ENCODE measurements at places on chromosomes 2 and 18.

DNA sequence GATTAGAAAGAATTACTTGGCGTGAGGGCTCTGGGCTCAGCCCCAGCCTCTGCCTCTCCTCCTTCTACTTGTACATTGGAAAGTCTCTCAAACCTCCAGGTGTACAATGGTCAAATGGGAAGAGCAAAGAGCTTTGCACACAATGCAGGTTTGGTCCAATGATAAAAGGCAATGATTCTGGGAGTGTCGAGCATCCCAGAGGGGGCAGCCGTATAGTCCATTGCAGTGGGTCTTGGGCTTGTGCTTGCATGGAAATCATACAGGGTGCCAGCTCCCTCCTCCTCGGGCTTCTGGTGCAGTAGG, 98.0 kb upstream of the NCK2 start:
- DNase-seq = no peak

- DNase-seq = peak; percentile 19
Measured at GRCh38 chr2:206693399-206694137, 24.6 kb downstream of the DYTN start.

GRCh38 chr2:1641523-1641922, 102.8 kb downstream of the PXDN start:
- DNase-seq = no peak

GRCh38 chr2:96751800-96752199, 8.9 kb upstream of the CNNM4 start:
- DNase-seq = no peak

DNA sequence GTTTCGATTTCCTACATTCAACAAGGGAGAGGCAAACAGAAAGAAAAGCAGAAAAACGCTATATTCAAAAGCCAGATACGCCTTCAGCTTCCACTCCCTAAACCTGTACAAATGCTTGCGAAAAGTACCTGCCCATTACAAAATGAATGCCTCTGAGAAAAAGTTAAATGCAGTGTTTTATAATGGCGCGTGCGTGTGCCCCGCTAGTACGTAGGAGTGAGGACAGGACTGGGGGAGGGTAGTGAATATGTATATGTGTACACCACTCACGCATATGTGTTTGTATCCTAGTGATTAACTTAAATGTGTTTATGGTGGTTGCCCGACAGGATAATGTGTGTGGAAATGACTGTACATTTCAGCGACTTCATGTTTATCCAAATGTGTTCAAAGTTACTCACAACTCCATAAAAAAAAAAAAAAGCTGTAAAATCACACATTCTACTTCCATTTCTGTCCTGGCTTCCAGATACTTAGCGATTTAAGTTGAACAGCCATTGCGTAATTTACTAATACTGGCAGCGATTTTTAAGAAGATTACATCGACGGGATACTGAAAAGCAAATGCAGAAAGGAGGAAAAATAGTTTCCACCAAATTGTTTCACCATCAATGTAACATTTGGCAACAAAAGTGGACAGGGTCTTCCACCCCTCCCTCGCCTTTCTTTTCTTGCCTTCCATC, 1.3 kb downstream of the NEUROD1 start:
- DNase-seq = no peak

GRCh38 chr2:6921321-6921922, 4.2 kb downstream of the RNF144A start:
- DNase-seq = no peak

DNA sequence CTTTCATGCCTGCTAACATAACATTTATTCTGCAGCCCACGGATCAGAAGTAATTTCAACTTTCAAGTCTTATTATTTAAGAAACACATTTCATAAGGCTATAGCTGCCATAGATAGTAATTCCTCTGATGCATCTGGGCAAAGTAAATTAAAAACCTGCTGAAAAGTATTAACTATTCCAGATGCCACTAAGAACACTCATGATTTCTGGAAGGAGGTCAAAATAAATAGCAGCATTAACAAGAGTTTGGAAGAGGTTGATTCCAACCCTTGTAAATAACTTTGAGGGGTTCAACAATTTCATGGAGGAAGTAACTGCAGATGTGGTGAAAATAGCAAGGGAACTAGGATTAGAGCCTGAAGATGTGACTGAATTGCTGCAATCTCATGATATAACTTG, 77.6 kb downstream of the CCDC148 start:
- no peak for DNase-seq

GRCh38 chr2:128309280-128310093, 9.2 kb downstream of the HS6ST1 start:
- DNase-seq = no peak

DNA sequence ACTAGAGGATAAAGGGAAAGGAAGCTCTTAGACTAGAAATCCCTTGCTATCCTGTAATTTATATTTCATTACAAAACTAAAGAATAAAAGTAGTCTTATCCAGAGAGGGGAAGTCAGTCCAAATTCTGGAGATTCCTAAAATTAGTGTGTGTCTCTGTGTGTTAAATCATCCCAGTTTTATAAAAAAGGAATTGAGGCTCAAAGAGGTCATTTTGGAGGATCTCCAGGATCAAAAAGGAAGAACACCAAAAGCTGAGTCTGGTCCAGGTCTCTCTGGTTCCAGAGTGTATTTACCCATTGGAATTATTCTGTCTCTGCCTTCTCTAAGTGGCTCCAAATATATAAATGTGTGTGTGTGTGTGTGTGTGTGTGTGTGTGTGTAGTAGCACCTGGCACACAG, 166.7 kb downstream of the NRXN1 start:
- DNase-seq = no peak

DNA sequence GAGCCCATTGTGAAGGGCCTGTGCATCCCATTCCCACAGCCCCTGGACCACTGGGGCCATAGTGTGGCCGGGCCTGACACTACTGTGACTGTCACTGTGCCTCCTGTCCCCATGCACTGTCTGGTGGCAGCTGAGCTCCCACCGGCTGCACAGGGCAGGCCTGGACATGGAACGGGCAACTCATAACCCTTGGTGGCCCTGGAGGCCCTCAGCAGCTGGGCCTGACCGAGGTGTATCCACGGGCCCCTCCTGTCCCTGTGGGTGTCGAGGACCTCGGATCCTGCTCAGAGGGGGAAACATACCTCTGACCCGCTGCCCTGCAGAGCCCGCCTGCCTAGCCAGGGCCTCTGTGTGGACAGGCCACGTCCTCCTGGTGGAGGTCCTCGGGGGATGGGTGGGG, 7.8 kb upstream of the GAL3ST2 start:
- DNase-seq = no peak

DNA sequence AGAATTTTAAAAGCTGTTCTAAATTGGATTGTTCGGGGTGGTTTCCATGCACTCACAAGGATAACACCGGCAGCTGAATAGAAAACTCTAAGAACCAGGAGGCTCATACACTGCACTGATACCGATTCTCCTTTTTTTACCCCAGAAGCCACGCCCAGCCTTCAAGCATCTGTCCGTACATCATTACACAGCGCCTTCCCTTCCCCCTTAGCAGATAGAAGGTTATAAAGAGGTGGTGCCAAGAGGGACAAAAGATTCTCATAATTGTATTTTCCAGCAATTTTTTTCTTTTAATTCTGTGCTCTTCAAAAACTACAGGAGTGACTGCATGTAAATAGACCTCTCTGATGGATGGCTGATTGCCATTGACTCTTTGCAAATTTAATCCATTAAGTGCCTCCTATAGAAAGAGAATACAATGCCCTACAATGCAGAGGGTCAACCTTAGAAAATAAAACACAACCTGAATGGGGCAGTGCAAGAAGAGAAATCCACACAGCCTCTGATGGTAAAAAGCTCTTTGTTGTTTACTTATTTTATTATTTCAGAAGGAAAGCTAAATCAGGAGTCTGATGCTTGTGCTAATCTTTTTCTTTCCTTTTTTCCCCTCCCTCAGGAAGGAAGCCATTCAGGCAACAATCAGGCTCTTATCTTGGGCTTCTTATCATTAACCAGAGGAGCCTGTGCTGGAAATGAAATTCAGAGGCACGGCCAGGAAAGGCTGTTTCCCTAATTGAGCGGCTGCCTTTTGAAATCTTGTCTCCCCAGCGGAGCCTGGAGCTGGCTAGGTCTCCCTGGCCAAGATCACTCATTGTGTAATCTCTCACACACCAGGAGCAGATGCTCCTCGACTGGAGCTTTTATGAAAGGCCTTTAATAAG, 198.9 kb upstream of the NABP1 start:
- no peak for DNase-seq

DNA sequence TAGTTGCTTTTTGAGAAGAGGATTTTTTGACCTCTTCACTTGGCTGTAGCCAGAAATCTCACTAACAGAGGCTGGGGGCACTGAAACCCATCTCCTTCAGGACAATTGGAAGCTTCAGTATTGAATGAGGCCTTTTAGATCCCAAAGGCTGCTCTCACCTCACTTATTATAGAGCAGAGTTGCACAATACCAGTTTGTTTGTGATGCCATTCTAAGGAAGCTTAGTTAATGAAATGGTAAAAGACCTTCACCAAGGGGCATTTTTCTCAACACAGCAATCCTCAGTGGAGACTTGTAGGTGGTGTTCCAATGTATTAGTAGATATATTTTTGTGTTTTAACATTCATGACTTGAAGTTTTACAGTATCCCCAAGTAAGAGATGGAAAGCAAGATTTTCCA, 71.0 kb upstream of the RFX8 start:
- DNase-seq = no peak

DNA sequence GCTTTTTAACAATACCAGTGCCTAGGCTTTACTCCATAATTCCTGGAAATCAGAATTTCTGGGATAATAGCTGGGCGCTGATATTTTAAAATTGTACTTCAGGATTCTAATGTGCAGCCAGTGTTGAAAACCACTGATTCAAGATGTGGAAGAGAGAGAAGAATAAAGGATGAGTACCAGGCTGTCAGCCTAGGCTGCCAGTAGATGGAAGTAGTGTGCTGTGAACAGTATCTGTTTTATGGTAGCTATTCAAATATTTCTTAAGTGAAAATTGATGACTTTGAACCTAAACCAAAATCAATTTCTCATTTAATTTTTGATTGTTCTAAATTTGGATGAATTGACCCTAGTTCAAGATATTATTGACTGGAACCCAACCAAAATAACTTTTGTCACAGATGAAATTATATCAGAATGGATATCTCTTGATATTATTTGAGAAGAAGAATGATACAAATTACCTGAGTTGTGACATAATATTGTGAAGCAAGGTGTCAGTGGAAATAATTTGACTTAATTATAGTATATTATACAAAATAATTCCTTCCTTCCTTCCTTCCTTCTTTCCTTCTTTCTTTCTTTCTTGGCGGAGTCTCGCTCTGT, 88.0 kb downstream of the COMMD1 start:
- DNase-seq = no peak

DNA sequence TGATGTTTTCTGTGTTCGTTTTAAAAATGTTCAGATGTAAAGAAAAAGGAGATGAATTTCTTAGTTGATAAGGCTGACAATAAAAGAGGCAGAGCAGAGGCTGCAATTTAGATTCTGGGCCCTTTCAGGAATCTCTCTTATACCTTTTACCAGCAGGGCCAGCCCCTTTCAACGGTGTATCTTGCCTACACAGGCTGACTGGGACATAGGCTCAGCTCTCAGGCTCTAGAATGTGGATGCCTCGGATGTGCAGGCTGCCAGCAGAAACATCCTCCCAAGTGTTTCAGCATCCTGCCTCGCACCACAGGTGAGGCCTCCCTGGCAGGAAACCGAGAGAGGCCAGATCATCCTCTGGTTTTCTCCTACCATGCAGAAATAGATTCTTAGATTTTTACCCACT, 3.4 kb downstream of the C2orf80 start:
- DNase-seq = no peak

- DNase-seq = no peak
Measured at GRCh38 chr2:235262750-235263149, 231.1 kb upstream of the AGAP1 start.

GRCh38 chr2:235996419-235996818, 171.8 kb downstream of the GBX2 start:
- no peak for DNase-seq

DNA sequence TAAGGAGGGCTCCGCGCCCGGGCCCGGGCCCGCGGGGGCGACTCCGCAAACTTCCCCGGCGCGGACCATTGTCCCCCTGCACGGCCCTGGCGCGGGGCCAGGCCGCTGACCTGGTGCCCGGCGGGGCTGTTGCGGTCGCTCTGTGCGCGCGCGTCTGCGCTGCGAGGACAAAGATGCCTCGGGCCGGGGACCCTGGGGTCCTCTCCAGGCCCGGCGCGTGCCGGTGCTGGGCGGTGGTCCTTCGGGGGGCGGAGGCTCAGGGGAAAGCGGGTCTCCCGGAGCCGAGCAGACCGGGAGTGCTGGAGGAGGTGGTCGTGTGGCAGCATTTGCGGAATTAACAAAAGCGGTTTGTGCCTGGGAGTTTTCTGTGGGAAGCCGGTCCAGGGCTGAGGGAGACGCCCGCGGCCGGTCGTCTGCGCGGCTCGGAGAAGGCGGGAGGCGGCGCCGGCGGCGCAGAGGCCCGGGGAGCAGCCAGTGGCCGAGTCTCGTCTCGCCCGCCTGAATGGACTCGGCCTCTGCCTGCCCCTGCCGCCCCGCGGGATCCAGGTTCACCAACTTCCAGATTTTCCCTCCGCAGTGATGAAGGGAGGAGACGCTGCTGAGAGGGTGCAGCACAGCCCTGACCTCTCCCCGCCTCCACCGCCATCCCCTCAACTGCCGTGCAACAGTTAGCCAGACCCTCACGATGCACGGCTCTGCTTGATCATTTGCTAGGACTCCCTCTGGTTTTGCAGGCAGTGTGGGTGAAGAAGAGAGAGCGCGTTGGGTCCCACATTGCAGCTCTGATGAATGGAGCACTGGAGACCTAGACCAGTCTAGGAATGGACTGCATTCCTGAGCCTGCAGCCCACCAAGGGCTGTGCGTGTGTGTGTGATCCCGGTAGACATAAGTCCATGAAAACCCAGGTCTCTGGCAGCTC, 705 bp downstream of the EFR3B start:
- no peak for DNase-seq

DNA sequence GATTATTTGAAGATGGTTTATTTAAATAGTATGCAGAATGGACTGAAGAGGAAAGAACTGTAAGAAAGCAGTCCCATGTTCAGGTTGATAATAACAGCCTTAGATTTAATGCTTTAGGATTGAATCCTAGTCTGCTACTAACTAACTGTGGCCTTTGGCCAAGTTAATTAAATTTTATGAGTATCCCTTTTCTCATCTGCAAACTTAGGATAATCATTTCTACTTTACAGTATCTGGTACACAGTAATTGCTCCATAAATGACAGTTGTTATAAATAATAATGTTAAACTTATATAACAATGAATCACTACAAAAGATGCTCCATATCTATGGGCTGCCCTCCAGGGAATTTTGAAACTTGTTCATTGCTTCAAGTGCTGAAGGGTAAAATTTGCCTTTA, 41.0 kb downstream of the FAP start:
- DNase-seq = no peak

DNA sequence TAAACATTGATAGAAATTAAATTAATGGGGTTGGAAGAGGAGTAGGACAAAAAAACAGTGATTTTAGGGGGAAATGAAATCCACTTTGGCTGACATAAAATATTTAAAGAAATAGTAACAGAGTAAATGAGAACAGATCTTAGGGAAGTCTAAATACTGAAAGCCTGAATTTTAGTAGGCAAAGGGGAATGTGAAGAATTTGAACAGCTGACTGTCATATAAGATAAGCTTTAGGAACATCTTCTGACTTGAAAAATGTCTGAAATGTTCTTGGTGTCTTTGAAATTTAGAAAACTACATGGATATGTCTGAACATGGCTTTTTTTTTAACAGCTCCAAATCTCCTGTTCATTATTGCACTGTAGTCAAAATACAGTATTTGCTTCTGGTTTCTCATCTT, 150.3 kb downstream of the CALCRL start:
- no peak for DNase-seq

Measured in stimulated activated CD4-positive, alpha-beta T cell treated with anti-CD3 and anti-CD28 coated beads, Interleukin-2, amount 100 ng/mL, for 4 hours (primary cell).